ENCODE measurements at places on chromosomes 7 and 10.

DNA sequence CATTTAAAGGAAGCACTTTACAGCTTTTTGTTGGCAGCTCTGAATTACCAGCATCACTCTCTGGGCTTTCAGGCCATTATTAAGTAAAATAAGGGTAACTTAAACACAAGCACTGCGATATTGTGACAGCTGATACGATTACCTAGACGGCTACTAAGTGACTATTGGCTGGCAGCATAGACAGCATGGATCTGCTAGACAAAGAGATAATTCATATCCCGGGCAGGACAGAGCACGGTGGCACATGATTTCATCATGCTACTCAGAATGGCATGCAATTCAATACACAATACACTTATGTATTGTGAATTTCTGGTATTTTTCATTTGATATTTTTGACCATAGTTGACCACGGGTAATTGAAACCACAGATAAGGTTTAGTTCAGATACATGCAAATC, 522.0 kb upstream of the LRRN3 start:
- DNase-seq: no peak

DNA sequence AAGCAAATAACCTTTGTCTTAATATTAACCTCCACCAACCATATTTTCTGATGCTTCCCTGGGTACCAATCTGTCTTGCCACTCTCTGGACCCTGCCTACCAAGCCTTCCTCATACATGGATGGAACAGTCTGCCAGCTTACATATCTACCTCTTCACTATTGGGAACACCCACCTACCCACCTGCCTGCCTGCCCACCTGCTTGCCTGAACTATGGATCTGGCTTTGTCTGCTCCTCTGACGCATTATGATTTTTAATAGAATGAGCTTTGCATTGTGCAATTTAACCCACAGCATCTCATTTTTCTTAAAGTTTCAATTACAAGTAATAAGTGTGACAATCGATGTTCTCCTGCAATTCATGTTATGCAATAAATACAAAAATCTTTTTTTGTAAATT, 137.9 kb upstream of the LSM8 start:
- DNase-seq: no peak

DNA sequence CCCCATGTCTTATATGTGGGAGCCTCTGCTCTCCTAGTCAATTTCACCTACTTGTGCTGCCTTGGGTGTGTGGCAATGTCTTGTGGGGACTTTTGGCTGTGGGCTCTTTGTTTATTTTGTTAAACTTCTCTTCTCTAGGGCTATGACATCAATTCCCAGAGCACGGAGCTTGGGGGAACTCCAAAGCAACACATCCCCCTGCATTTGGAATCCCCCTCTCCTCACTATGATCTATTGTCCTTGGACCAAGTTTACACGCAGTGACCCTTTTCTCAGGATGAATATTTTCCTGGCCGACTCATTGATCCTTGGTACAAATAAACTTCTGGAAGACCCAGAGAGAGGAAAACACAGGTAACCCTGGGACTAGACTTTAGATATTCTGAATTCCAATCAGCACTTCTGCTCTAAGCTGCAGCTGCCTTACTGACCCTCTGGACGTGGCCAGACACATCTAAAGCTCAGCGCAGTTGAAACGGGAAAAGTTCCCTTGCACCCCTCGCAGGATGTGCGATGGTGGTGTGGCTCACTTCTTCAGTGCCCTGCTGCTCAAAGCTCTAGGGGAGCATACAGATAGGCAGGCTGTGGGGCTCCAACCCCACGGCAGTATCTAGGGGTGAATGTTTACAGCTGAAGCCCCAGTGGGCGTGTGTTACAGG, 110.8 kb downstream of the TMEM178B start:
- DNase-seq: no peak

- no peak for DNase-seq
These were observed 103.4 kb downstream of the TRRAP start for GRCh38 chr7:98981701-98982100.

DNA sequence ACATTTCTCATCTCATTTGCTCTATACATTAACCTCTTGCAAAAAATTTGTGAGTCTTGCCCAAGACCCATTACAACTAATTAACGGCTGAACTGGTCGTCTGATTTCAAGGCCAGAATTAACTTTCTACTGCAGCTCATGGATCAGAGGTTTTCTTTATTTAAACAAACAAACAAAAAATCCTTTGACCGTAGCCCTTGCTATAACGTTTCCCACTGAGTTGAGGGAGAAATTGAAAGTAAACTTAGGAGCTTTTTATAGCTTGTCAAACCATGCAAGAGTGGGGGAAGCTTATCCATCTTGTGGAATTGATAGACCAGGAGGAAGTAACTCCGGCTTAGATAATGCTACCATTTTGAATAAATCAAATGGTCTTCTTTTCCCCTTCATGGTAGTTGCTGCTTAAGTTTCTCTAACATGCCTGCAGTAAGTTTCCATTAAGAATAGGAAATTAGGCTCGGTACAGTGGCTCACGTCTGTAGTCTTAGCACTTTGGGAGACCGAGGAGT, 3.3 kb downstream of the SRGN start:
- no peak for DNase-seq

All from NCI-H2029 (cell line).